ENCODE measurements at places on chromosomes 7 and 10.

DNA sequence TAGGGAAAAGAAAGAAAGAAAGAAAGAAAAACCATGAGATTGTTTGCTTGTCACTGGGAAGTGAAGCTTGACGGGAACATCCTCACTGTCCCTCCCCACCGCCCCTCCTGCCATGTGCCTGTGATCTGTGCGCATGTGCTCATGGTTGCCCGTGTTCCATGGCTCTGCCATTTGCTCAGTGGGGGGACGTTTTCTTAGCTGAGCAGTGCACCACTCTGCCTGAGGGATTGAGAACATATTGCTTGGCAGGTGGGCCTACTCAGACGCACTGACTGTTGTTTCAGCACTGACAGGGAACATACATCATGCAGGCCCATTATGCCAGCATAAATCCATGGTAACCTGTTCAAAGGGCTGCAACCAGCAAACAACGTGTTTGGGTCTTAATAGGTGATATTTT, 747.9 kb upstream of the GALNT17 start:
- no peak for DNase-seq

- DNase-seq = no peak
Measured at GRCh38 chr7:17492437-17492836, 194.0 kb downstream of the AHR start.

- no peak for DNase-seq
Measured at GRCh38 chr7:106848851-106849442, 16.1 kb upstream of the PIK3CG start.

GRCh38 chr10:45480294-45480693, 106.3 kb downstream of the ALOX5 start:
- DNase-seq = no peak

DNA sequence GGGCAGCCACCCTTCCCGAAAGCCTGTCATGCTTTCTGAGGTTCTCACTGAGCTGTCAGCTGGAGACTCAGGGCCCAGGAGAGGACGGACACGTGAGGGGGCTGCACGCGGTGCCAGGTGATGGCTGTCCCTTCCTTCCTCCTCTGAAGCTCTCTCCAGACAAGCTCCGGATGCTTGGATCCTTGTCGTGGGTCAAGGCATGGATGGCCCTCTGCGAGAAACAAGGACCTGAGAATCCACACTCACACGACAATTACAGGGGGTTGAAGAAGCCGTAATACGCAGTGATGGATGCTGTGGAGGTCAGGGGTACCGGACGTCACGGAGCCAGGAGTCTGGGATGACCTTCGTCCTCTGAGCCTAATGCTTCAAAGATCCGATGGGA, 170.3 kb downstream of the USP6NL start:
- DNase-seq = no peak

DNA sequence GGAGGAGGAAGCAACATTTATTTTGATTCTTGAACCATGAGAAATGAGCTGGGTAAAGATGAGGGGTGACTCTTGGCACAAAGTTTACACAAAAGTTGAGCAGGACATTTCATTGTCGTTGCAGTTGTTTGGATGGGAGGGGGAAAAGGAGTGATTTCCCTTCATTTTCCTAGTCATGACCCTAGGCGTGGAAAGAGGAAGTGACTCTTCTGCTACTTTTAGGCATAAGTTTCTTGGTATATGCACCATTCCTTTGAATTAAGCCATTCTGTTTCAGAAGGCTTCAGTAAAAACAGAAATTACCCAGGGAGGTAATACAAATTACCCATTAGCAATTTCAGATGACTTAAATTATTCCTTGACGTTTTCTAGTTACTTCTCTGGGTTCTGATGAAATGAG, 113.9 kb upstream of the FAM171A1 start:
- no peak for DNase-seq

DNA sequence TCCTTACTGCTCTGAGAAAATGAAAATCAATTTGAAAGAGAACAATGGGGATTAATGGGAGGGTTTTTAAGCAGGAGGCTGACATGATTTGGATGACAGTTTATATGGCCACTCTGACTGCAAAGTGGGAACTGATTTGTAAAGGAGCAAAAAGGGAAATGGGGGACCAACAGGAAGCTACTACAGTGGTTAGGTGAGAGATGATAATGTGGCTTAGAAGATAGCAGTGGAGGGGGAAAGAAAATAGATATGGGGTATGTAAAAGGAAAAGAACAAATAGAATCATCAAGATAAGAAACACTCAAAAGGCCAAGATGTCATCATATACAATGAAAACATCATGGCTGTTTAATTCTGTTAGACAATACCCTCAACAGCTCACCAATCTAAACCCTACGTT, 177.5 kb downstream of the ANK3 start:
- DNase-seq = no peak

DNA sequence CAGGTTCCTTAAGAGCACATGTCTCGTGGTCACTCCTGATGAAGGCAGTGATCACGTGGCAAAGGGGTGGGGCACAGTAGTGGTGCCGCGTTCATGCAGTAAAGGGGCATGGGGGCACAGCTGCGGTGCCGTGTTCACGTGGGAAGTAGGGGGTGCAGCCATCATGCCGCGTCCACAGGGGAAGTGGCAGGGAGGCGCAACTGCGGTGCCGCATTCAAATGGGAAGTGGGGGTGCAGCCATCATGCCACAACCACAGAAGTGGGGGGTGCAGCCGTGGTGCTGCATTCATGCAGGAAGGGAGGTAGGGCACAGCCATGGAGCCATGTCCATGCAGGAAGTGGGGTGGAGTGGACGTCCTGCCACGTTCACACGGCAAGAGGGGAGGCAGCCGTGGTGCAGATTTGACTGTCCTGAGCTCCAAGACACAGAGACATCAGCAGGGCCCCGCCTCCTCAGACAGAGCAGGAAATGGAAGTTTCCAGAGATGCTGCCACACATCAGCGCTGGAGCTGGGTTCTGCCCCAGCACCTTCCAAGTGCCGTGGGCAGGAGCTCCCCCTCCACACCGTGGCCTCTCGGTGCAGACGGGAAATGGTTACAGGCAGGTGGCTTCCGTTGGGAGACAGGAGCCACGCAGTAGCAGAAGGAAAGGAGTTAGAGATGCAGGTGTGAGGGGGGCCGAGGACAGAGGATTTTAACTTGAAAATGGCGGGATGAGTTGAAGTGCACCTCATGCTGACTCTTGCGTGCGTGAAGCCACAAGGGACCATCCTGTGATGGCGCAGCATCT, 95.0 kb upstream of the DDC start:
- peak; percentile 31 for DNase-seq

DNA sequence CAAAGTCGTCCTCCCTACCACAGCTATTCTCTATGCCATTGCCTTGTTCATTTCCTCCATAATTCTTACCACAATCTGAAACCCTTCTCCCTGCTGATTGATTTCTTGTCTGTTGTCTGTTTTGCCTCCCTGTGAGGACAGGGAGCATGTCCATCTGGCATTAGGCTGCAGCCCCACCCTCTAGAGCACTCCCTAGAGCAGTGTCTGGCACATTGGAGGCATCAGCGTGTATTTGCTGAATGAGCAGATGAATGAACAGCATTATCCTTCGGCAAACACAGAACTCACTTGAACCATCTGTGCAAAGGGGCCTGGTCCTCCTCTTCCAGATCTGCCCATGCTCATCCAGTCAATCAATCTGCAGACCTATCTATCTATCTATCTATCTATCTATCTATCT, 5.1 kb upstream of the DMBT1 start:
- no peak for DNase-seq

GRCh38 chr10:59879363-59879913, 26.9 kb downstream of the CCDC6 start:
- no peak for DNase-seq

DNA sequence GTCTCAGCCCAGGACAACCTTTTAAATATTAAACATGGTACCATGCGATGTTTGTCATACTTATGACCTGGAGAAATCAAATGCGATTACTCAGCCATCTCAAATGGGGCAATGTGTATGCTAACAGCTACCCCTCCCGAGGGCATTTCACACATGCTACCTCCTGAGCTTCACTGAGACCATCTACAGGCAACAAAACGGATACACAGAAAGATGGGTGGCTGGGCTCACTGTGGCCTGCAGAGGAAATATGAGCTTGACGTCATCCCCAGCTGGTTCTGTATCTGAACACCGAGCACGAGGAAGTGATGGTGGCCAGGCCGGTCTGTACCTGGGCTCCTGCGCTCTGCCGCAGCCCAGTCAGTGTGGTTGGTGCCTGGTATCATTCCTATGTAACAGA, 374.3 kb downstream of the RPS24 start:
- DNase-seq = no peak

DNA sequence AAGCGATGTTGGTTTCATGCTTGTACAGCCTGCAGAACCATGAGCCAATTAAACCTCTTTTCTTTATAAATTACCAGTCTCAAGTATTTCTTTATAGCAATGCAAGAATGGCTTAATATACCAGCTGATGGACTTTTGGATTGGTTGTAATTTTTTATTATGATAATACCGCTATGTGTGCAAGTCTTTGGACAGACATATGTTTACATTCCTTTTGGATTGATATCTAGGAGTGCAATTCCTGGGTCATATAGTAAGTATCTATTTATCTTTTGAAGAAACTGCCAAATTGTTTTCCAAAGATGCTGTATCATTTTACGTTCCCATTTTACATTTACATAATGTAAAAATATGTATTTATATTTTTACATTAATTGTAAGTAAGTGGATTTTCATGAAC, 81.2 kb upstream of the PIP4K2A start:
- no peak for DNase-seq

DNA sequence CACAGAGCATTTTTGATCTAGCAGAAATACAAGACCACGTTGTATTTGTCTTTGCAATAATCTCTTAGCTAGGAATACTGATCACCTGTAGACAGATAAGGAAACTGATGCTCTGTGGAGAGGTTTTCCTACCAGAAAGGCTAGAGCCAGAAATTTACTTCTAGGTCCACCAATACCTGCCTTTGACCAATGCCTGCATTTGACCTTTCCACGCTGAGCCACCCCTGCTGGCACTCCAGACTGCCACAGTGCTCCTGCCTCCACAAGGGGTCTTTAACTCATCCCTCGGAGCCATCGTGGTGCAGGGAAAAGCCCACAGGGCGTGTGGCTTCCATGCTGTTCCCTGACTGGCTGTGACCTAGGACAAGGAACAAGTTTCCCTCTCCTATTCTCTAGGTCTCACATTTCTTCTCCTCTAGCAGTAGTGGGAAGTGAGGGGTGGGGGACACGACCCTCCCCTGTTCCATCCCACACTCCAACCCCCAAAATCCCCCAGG, 1.5 kb upstream of the ELN start:
- DNase-seq = no peak

- DNase-seq = no peak
Measured at GRCh38 chr10:79542626-79543025, 17.6 kb downstream of the SFTPA2 start.

DNA sequence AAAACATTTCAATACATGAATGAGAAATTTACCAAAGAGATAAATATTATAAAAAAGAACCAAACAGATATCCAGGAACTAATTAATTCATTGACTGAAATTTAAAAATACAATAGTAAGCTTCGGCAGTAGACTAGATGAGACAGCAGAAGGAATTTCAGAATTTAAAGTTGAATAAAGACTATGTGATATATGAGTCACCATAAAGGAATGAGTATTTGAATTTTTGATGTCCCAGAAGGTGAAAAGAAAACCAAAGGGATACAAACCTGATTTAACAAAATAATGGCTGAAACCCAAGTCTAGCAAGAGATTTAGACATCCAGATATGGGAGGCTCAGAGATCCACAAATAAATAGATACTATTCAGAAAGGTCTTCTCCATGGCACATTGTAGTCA, 623.9 kb upstream of the FOXK1 start:
- DNase-seq = no peak

DNA sequence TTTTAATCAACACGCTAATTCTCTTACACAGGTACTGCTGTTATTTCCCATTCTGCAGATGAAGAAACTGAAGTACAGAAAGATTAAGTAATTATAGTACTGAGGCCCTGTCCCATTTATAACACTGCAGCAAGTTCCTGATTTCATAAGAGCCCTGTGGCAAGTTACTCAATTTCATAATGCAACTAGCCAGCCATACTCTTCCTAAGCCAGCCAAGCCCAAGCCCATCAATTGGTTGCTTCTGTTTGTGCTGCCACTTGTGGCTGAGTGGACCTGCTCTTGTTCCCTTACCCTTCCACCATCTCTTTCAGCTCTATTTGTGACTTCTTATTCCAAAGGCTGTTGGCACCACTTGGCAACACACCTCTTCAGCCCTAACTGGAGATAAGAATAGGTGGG, 19.7 kb upstream of the PRPF18 start:
- DNase-seq = no peak

GRCh38 chr10:124975977-124976514, 34.1 kb downstream of the ZRANB1 start:
- no peak for DNase-seq

DNA sequence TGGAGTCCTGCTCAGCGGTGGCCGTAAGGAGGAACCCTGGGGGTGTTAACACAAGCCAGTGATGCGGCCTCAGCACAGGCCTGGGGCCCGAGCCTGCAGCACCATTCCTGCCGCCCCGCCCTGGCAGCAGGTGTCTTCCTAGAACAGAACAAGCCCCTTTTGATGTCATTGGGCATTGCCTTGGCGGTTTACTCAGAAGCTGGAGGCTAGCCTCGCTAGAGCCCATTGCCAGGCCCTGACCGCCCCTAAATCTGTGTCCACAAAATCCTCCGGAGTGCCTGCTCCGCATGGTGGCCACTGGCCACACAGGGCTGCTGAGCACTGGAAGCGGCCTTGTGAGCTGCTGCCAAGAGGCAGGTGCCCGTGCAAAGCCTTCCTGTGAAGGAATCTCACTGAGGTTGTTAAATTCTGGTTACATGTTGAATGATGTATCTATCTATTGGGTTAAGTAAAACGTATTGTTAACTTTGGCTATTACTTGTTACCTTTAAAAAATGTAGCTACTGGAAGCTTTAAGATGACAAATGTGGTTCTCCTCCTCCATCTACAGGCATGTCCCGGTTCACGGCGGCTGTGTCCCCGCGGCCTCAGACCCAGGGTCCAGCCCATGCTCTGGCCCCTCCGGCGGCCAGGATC, 1.2 kb upstream of the INPP5A start:
- no peak for DNase-seq

DNA sequence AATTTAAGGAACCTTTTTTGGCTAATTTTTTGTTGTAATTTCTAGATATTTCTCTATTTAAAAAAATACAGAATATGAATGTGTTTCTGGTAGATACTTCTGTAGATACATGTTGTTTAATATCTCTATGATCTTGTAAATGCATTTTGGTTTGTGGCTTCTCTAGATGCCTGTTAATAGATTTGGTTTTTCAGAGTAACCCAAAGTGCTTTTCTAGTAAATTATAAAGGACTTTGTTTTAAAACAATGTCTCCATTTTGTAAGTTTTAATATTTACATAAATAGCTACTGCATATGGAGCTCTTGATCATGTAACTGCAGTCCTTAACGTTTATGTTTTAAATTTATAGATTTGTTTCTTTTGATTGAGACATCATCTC, 88.5 kb downstream of the MDFIC start:
- no peak for DNase-seq

GRCh38 chr10:109187677-109188076, 735.6 kb downstream of the XPNPEP1 start:
- DNase-seq = no peak

DNA sequence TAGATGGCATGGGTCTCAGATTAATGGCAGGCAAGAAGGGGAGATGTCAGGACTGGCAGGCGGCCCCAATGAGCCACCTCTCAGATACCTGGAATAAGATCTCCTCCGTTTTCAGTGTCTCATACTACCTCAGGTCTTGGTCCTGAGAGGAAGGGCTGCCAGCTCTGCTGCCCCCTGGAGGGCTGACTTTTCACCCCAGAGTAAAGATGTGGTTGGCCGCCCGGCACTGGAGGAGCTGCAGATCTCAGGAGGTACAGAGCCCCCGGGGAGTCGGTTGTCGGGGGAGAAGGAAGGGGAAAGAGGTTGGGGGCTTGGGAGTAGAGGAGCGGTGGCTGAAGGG, 642 bp upstream of the COL13A1 start:
- peak; percentile 31 for DNase-seq

Data from stimulated activated CD4-positive, alpha-beta T cell treated with anti-CD3 and anti-CD28 coated beads, Interleukin-4, amount 100 ng/mL, for 24 hours (primary cell).